ENCODE measurements at places on chromosomes 11 and 22.

DNA sequence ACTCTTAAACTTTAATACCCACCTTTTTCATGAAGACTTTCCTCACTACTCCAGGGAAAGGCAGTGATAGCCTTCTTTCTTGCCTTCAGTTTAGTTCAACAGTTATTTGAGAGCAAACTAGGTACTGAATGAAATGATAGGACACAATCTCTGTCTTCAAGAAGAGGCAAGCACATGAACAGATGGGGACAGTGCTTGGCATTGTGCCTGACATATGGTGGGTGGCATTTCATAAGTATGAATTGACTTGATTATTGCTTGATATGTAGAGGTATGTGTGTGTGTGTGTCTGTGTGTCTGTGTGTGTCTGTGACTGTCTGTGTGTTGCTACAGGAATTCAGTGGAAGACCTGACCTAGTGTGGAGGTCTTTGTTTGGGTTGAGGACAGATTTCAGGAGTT is 504.1 kb downstream of the NELL1 start:
- DNase-seq = no peak

DNA sequence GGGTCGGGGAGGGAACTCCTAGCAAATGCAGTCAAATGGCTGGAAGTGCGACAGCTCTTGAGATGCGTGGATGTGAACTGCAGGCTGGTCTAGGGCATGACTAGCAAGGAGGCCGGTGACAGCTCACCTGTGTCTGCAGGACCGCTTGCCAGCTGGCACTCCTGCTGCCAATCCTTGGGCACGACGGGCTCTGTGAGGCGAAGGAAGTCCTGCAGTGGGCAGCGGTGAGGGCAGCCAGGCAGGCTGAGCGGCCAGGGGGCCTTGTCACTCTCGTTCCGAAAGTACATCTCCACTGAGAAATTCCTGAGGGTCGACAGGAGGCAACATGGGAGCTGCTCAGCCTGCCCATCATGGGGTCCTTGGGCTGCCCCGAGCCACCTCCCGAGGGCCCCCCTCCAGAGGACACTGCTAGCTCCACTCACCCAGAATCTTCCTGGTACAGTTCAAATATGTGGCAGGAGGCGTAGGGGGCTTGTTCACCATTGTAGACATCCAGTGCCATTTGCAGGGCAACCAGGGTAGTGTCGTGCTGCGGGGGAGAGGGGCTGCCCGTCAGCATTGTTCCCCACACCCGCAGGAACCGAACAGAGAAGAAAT is 5.9 kb downstream of the ACP2 start:
- no peak for DNase-seq

DNA sequence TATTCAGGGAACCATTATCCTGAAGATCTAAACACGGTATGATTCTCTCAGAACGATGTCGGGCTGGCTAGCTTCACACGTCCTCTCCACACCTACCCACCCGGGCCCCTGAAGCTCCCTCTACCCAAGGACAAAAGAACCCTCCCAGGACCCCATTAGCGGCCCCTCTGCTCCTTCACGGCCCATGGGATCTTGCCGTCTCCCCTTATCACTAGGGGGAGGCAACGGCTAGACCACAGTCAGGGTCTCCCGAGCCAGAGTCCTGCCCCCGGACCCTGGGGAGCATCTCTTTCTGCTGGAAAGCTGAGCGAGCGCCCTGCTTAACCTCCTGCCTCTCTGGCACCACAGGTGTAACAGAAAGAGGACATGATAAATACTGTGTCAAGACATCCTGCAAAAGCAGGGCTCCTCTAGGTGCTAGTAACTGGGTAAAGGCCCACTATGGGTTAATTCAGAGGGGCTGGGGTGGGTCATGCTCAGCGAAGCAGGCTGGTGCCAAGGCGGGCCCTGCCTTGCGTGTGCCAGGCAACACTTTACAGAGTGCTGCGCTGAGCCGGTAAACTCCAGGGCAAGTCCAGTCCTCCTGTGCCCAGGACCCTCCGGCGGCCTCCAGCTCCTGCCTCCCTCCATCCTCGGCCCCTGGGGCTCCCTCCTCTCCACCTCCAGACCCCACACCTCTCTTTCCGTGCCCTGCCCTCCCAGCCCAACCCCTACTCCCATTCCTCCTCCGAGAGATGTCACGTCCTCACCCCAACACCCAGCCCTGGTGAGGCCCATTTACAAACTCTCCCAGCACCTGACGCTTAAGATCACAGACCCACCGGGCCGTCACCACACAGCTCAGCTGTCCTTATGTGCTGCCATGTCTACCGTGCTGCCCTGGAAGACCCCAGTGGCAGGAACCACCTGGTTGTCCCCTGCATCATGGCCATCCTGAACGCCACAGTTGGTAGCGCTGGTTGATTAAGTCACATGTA is 3.0 kb downstream of the TOLLIP start:
- no peak for DNase-seq

DNA sequence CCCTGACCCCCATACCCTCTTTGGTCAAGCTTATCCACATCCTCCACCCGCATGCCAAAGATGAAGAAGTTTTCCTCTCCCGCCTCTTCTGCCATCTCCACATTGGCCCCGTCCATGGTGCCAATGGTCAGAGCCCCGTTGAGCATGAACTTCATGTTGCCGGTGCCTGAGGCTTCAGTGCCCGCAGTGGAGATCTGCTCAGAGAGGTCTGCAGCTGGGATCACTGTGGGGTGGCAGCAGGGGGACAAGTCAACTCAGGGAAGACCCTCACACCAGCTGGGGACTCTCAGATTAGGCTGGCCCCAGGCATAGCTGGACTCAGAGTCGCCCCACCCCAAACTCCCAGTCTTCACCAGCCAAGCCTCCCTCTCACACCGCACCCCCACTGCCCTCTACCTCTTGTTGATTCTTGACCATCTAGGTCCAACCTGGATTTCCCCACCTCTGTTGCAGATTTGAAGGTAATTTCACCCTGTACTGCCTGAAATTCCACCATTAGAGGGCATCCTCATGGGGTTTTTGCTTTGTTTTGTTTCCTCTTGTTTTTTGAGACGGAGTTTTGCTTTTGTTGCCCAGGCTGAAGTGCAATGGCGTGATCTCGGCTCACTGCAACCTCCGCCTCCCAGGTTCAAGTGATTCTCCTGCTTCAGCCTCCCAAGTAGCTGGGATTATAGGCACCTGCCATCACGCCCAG is 6.6 kb upstream of the RASGRP2 start:
- no peak for DNase-seq

GRCh38 chr11:128390246-128390645 is 197.1 kb downstream of the ETS1 start:
- DNase-seq = no peak

DNA sequence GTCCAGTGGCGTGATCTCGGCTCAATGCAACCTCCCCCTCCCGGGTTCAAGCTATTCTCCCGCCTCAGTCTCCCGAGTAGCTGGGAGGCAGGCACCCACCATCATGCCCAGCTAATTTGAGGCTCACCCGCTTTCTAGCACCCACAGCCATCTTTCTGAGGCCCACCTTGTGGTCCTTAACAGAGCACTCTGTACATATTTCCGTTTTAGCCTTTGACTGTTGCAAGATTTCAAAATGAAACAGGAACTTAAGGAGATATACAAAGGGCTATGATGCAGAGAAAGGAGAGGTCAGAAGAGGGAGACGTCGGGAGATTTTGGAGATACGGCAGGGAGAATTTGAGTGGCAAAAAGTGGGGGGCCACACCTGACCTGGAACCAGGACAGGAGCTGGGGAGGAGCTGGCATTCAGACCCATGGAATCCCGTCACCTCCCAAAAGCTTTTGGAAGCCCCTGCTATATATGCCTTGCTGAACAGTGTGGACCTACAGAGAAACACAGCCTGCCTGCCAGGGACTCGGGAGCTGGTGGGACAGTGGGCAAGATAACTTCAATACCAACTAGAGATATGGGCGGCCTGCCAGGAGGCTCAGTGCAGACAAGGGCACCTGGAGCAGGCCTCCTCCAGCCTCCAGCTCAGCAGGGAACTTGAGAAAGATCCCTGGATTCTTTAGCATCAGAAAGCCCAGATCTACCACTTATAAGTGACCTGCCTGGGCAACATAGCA is 8.0 kb upstream of the CLCF1 start:
- DNase-seq = no peak

DNA sequence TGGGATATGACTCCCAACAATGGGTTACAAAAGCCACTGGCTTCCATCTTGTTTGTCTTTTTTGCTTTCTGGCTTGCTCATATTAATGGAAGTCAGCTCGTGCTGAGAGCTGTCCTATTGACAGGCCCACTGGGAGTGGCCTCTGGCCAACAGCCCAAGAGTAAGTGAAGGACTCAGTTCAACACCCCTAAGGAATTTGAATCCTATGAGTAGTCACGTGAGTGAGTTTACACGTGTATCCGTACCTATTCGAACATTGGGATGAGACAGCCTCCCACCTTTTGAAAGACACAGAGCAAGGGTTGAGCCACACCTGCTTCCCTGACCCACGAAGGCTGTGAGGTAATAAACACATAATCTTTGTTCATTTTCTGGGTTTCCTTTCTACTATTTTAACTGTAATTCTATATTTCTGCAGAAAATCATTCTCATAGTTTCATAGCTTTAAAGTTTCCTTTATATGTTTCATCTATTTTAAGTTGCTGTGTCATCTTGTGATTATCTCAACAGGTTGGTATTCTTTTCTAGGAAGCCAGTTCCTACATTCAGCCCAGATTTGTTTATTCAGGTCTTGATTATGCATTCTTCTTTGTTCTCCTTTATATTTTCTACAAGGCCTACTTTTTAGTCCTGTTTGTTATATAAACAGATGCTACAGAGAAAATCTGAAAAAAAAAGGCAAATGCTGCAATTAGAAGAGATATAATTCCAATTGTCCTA is 802.3 kb downstream of the CNTN5 start:
- no peak for DNase-seq

DNA sequence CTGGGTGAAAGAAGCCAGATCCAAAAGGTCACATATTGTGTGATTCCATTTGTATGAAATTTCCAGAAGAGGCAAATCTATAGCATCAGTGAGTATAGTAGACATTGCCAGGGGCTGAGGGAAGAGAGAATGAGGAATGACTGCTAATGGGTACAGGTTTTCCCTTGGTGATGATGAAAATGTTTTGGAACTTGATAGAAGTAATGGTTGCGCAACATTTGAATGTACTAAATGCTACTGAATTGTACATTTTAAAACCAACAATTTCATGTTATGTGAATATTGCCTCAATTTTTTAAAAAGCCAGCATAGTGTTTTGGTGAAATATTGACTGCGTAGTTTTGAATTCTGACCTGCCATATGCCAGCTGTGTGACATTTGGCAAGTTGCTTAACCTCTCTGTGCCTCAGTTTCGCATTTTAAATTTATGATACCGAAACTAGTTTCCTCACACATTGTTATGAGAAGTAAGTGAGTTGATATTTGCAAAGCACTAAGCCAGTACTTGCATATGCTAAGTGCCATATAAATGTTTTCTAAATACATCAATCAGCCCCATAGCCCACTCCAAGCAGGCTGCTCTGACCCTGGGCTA is 75.4 kb upstream of the TMEM45B start:
- no peak for DNase-seq

DNA sequence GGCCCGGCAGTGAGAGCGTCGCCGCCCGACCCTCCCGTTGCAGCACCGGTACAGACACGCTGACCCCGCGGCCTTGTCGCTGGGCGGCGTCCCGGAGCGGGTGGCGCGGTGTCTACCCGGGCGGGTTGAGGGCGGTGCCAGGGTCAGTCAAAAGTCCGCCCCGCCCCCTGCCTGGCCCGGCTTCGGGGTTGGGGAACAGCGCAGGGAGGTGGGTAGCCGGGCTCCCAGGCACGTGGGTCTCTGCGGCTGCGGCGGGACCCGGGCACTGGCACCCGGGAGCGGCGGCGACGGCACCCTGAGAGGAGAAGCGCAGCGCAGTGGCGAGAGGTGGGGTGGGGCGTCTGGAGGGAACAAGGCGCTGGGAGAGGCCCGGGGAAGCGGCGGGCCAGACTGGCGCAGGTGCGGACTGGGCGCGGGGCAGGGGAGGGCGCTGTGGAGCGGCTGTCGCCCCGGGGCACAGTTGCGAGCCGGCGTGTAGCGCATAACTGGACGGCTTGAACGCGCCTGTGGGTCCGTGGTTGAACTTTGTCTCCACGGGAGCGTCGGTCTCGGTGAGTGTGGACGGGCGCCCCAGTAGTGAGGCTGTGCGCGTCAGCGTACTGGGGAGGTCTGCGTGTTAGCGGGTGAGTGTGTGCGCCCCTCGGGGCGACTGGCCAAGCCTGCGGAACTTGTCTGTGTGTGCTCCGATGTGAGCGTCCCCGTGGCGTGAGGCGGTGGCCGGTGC is at the start of gene P2RY2:
Gene P2RY2 (plus strand): TSS at position 176 of the 724 bp plus-strand sequence. CDS start 15,879 bp downstream, outside the sequence.
- DNase-seq = no peak

- DNase-seq = no peak
Observed at GRCh38 chr22:37015587-37015878, 3.7 kb downstream of the TST start.

GRCh38 chr11:91912322-91912721 is 312.3 kb upstream of the FAT3 start:
- DNase-seq = no peak

DNA sequence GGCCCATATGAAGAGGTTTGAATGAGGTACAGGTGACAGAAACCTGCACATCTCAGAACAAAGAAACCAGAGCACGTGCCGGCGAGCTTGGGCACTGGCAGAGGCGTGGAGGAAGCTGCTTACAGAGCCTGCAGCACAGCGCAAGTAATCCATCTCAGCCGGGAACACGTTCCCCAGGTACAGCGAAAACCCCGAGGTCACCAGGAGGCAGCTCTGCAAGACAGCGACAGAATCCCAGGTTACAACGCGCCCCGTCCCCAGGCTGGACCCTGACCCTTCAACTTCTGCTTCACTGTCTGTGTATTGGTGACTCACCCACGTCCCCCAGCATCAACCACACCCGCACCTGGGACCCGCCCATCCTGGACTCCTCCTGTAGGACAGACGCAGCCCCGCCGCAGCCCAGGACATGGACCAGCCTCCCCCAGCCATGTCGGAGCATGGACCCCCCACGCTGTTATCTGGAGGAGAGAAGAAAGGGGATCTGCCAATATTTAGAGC is 2.2 kb downstream of the MLC1 start:
- DNase-seq = no peak

DNA sequence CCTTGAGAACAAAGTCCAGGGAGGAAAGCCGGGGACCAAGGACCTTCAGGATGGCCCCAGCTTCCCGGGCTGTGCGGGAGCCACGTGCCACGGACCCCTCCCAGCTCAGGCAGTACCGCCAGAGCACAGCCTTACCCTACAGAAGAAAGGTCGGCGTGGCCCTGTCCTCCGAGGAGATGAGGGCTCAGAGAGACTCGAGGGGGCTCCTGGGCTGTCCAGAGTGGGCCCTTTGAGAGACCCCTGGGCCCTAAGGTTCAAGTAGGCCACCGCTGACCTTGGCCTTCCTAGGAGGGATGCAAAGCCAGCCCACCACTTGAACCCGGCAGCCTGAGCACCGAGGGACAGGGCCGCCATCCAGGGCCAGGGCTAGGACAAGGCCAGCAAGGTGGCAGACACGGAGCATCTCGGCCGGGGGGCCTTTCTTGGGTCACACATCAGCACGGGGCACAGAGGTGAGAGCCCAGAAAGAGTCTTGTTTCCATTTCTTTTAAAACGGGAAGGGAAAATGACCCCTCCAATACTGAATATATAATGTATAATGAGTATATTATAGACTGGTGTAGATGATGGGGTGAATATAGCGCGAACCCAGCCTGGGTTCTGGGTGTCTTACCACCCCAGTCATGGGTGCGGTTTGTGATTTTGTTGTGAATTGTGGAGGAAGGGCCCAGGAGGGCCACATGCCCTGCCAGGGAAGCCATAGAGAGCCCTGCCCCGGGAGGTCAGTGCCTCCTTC is 34.4 kb upstream of the PPARA start:
- DNase-seq = no peak

GRCh38 chr22:32608494-32608893 is 133.9 kb downstream of the FBXO7 start:
- DNase-seq = no peak

Data from T-helper 2 cell (primary cell).